ENCODE measurements at places on chromosomes 3 and 15.

DNA sequence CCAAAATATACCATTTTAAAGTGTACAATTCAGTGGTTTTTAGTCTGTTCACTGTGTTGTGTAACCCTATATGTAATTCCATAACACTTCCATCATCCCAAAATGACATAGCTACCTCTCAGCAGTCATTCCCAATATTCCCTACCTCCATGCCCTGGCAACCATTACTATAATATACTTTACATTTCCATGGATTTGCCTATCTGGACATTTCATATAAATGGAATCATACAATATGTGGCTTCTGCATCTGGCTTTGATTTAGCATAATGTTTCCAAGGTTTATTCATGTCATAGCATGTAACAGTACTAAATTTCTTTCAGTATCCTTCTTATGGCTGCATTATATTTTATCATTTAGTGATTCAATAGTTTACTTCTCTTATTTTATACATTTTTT lies 25.3 kb downstream of the FAM98B start:
- no peak for DNase-seq

DNA sequence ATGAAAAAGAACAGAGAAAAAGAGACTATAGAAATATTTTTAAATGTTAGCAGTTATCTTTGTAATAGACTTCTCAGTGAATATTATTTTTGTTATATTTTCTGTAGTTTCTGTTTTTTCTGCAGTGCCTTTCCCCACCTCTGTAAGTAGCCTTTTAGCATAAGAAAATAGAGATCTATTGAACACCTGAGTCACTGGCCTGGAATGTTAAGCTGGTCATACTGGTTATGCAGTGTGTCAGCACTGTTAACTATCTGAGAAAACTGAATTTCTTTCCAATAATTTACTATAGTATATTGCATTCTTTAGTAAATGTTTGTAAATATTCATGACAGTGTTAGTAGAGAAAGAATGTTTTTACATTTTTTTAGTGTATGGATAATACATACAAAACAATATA lies 79.8 kb downstream of the NECTIN3 start:
- DNase-seq, result no peak

DNA sequence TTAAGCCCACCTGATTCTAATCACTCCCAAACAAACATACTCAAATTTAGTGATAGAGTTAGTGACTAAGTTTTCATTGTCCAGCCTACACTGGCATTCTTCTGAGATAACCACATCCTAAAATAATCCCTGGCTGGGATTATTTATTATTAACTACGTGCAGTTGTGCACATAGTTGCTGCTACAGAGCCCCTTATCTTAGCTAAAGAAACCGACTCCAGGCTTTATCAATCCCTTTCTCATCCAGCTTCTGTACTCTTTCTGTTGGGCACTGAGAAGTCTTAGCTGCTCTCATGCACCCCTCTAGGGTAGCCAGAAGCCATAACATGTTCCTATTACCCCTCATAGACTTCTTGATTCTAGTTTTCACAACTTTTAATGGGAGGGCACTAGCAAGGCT lies 208.7 kb downstream of the MBNL1 start:
- DNase-seq, result no peak

DNA sequence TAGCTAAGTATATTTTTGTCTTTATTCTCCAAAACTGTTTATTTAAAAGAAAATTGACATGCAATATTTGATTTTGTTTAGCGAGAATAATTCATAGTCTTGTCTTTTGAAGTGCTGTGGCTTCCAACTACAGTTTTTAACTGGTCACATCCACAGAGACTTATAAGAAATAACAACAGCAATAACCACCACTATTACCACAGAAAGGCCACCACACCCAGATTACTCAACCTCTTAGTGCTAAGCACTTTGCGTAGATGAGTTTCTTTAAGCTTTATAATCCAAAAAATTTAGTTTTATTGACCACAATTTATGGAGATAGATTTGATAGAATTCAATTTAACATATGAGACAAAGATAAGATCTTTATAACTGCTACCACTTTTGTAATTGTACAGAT lies 468.4 kb upstream of the UBE2E2 start:
- DNase-seq, result no peak

DNA sequence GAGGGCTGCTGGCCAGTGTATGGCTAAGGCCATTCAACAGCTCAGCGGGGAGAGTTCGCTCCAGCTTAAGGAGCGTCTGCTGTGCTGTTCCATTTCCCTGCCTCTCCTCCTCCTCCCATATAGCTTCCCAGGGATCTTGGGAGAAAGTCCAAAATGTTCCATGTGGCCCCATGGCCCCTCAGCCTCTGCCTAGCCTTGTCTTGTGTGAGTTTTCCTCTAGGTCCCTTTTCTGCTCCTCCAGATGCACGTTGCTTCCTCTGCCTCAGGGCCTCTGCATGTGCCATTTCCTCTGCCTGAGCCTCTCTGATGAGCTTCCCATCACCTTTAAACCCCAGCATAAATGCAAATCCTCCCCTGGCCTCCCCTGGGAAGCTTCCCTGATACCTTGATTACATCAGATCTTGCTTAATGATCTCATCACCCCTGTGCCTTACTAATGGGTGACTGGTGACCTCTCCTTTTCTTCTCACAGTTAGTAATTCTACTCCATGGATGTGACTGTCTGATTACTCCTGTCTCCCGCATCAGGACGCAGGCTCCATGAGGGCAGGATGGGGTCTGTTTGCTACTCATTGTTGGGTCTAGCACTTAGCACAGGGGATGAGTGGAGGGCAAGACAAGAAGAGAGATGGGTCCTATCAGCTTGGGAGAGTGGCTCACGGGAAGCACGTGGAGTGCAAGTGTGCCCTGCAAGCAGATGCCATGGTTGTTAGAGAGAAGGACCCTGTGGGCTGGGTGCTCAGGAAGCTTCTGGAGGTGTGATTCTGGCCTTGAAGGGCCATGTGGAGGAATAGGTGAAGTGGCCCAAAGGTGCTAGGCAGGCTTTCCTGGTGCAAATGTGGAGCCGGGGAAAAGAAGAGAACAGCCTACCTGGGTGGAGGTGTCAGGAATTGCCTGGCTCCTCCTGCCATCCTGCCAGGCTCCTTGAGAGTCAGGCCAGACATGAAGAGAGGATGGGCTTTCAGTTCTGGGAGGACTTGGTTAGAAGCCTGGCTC lies 23.8 kb downstream of the ITGA11 start:
- no peak for DNase-seq

DNA sequence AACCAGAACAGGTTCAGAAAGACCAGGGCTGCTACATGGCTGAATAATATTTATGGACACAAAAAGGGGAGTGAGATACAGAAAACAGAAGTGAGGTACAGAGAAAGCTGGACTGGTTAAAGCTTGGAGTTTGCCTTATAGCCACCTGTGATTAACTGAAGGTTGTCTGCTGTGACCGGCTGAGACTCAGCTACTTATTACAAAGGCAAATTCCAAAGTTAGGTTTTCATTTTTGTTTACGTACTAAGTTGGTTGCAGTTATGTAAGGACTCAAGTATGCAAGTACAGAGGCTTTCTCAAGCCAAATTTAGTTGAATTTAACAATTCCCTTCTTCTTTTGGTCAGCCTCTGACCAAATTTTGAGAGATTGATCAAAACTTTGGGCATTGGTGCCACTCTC lies 264.6 kb downstream of the THSD4 start:
- no peak for DNase-seq

- DNase-seq, result no peak
These were observed 54.4 kb downstream of the ISG20 start for GRCh38 chr15:88693191-88693590.

- no peak for DNase-seq
These were observed 53.6 kb downstream of the SUMF1 start for GRCh38 chr3:4413467-4413866.

GRCh38 chr3:159775372-159775961 lies 213.2 kb upstream of the IL12A start:
- DNase-seq, result no peak

DNA sequence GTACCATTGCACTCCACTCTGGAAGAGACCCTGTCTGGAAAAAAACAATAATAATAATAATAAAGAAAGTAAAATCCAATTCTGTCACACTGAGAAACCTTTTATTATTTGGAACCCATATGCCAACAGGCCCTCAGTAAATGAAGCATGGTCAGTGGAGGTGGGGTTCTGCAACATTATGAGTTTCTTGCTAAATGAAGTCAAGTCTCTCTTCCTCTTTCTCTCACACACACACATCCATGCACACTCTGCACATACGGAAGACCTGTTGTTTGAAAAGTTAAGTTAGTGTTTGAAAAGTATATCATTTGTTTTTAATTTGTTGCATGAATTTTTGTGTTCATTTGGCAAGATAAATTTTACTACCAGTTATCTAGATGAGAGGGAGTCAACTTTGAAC lies 27.8 kb downstream of the GAP43 start:
- no peak for DNase-seq

DNA sequence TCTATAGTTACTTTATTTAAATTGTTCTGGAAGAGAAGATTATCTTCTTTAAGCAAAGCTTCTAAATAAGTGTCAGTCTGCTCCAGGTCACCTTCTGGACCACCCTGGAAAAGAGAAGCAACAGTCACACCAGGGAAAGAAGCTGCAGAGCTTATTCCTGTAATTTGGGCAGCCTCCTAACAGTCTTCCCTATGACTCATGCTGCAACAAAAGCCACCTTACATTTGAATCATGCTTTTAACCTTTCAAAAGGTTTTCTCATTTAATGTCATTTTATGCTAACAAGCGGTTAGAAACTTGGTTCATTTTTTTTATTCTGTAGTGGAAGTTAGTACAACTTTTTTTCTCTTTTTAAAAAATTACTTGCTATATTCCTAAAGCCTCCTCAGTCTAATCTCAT lies 5.3 kb upstream of the GUCA1C start:
- no peak for DNase-seq

DNA sequence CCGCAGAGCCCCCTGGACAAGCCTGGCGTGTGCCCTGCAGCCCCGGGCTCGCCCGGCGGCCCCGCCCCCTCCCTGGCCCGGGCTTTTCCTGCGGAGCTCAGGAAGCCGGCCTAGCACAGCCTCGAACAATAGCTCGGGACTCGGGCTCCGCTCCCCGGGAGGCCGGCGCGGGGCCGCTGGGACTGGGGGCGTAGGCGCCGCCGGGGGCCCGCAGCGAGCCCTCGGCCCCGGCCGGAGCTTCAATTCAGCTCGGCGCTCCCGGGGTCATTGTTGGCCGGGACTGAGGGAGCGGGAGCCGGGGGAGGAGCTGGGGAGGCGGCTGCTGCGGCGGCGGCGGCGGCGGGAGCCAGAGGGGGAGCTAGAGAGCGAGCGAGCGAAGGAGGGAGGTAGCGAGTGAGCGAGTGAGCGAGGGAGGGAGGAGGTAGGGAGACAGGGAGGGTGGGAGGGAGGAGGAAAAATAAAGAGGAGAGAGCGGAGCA lies 41.0 kb upstream of the ROPN1 start:
- peak; percentile 36 for DNase-seq

DNA sequence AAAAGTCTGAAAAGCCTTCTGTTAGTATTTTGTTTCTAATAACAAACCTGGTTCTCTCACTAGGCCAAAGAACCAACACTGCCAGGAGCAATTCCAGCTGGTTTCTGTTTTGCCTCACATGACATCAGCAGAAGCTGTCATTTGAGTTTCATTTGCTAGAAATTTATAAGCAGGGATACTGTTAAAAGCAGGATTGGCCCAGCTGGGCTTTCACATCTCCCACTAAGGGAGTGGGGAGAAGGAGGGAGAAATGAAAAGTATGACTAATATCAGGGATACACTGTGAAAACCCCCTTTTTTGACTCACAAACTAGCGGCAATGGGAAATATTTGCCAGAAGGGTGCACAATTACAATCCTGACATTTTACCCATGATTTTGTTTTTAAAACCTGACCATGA lies 5.3 kb downstream of the CCDC80 start:
- no peak for DNase-seq

GRCh38 chr3:171827836-171828458 lies 15.2 kb upstream of the TMEM212 start:
- DNase-seq, result no peak

- no peak for DNase-seq
These were observed 1.1 kb downstream of the ZBTB47 start for GRCh38 chr3:42654331-42655201.

DNA sequence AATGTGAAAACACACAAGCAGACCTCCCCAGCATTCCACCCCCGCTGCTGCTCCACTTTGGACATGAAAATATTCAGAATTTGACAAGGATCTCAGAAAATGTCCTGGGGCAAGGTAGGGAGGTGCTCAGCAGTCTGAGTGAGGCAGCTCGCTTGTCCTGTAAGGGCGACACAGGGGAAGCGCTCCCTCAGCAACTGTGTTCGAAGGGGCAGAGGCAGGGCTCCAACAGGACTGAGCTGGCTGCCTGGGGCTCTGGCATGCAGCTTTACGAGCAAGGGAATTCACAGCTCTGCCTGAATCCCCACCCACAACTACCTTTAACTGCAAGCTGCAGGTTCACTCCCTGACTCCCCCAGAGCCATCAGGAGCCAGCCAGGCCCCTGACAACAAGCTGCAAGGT lies 287.0 kb upstream of the LYSMD4 start:
- DNase-seq, result no peak

- no peak for DNase-seq
These were observed 2.0 kb upstream of the GANC start for GRCh38 chr15:42270996-42271395.

- no peak for DNase-seq
These were observed 52.9 kb upstream of the BCL6 start for GRCh38 chr3:187798126-187798525.

GRCh38 chr15:66698318-66698961 lies 3.6 kb upstream of the SMAD6 start:
- peak; percentile 40 for DNase-seq

GRCh38 chr15:33959844-33960548 lies 8.3 kb upstream of the CHRM5 start:
- no peak for DNase-seq

DNA sequence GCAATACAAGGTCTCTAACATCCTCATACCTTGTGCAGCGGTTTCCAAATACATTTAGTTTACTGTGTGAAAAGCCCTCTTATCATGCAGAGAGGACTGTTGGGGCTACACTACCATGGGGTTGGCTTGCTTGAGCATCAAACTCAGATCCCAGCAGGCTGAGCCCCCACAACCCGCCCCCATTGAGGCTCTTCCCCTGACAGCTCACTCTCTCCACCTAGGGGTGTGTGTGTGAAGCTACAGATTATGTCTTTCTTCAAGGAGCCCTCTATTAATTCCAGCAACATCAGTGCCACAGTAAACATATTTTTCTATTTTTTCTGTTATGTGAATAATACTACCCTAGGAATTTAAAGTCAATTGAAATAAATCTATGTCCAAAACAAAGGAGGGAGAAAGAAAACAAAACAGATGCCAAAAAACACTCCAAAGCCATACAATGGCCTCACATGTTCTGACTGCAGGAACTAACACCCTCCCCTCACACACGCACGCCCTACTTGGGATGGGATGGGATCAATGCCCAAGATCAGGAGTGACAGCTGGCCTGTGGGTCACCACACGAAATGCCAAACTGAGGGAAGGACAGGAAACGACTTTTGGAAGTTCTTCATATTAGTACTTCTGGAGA lies 14.7 kb downstream of the TM4SF4 start:
- DNase-seq, result no peak

GRCh38 chr15:77500989-77501388 lies 80.3 kb downstream of the HMG20A start:
- DNase-seq, result no peak

Data from NCI-H526 treated with DMSO at 0.1 percent for 48 hours (cell line).